ENCODE measurements at places on chromosomes 7 and 10. TPM values are rescaled to one million over a fixed set of nuclear protein-coding genes. Genes with fewer than 3 reads are reported as not detected.

- no peaks in the 10 kb centered on the region for H3K27me3 ChIP-seq
- H3K4me3 ChIP-seq, result no peak overlapping the region
- H3K27ac ChIP-seq, result no peak overlapping the region
- H3K36me3 ChIP-seq, result no peaks in the 10 kb centered on the region
- DNase-seq, result no peak
These were observed 106.2 kb downstream of the TFEC start for GRCh38 chr7:115924411-115924810.

- no peaks in the 10 kb centered on the region for H3K4me1 ChIP-seq
- no peaks in the 10 kb centered on the region for H3K27me3 ChIP-seq
- peak; percentile 55 for DNase-seq
- H3K36me3 ChIP-seq, result peaks cover 59% of the 10 kb centered on the region
- no peak overlapping the region for H3K27ac ChIP-seq
These were observed 32.9 kb upstream of the FOXL3 start for GRCh38 chr7:256981-257646.

GRCh38 chr7:105521027-105521716 lies 899 bp downstream of the PUS7 start:
- peak overlapping the region; percentile 92 for H3K27ac ChIP-seq
- peak overlapping the region; percentile 90 for H3K4me3 ChIP-seq
- no peaks in the 10 kb centered on the region for H3K36me3 ChIP-seq
- no peaks in the 10 kb centered on the region for H3K27me3 ChIP-seq

- H3K4me1 ChIP-seq, result no peaks in the 10 kb centered on the region
- H3K27me3 ChIP-seq, result no peaks in the 10 kb centered on the region
- no peaks in the 10 kb centered on the region for H3K36me3 ChIP-seq
- no peak for DNase-seq
- no peak overlapping the region for H3K27ac ChIP-seq
These were observed 317.2 kb upstream of the FZD8 start for GRCh38 chr10:35959252-35959651.

GRCh38 chr10:14116837-14117236 lies 213.9 kb downstream of the FRMD4A start:
- H3K4me3 ChIP-seq, result no peak overlapping the region
- no peaks in the 10 kb centered on the region for H3K4me1 ChIP-seq
- DNase-seq, result no peak
- no peaks in the 10 kb centered on the region for H3K27me3 ChIP-seq
- H3K27ac ChIP-seq, result no peak overlapping the region

- H3K27ac ChIP-seq, result no peak overlapping the region
- H3K4me1 ChIP-seq, result no peaks in the 10 kb centered on the region
- H3K27me3 ChIP-seq, result no peaks in the 10 kb centered on the region
- no peak overlapping the region for H3K4me3 ChIP-seq
- H3K36me3 ChIP-seq, result no peaks in the 10 kb centered on the region
These were observed 255.7 kb upstream of the LRRN3 start for GRCh38 chr7:110835218-110835617.

DNA sequence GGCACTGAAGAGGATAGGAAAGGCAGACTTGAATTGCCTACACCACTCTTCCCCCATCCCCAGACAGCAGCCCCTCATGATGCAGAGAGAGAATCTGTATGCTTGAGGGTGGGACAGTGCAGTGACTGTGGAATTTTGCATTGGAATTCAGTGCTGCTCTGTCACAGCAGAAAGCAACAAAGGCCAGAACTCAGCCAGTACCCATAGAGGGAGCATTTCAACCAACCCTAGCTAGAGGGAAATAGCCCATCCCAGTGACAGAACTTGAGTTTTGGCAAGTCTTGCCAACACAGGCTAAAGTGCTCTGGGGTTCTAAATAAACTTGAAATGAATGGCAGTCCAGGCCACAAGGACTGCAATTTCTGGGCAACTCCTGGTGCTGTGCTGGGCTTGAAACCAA lies 80.4 kb downstream of the TES start:
- no peak overlapping the region for H3K27ac ChIP-seq
- no peak for DNase-seq
- H3K36me3 ChIP-seq, result no peaks in the 10 kb centered on the region

GRCh38 chr7:2728316-2729030 lies 40.5 kb downstream of the AMZ1 start:
- peak overlapping the region; percentile 25 for H3K27ac ChIP-seq
- H3K27me3 ChIP-seq, result no peaks in the 10 kb centered on the region
- H3K4me1 ChIP-seq, result peaks cover 15% of the 10 kb centered on the region

DNA sequence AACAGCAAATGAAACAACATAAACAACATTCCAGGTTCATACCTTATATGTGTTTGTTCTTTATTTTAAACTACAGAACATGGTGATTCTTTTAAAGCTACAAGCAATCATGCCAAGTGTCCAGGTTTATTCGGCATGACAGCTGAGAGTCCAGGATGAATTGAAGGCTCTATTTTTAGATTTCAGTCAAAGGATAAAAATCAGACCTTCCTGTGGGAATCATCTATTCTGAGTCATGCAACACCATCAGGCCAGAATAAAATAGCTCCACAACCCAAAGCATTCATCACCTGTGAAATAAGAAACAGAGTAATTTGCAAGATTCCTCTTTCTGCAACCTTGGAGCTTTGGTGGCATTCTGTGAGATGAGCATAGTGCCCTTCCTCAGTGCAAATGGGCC lies 292.4 kb upstream of the MYO3A start:
- no peaks in the 10 kb centered on the region for H3K36me3 ChIP-seq
- H3K4me1 ChIP-seq, result no peaks in the 10 kb centered on the region
- DNase-seq, result no peak

DNA sequence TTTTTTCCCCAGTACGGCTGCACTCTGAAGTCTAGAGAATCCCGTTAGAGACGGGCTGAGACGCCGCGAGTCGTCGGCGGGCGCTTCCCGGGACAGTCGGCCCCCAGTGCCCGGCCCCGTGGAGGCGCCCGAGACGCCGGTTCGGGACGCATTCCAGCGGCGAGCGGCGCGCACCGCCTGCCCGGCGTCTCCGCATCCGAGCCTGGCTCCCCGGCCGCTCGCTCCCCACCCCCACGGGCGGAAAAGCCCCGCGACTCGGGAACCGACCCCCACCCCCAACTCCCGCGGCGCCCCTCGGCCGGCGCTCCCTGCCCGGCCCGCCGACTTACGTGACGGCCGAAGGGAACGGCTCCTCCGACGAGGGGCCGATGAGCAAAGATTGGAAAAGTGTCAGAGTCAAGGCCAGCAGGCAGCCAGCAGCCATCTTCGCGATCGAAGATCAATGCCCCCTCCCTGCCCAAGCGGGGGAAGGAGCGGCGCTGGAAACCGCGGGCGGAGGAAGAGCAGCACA lies 486 bp downstream of the CACNA2D1 start:
- peaks cover 14% of the 10 kb centered on the region for H3K27me3 ChIP-seq
- peak overlapping the region; percentile 59 for H3K4me3 ChIP-seq
- peak overlapping the region; percentile 74 for H3K27ac ChIP-seq
- H3K4me1 ChIP-seq, result peaks cover 8% of the 10 kb centered on the region

DNA sequence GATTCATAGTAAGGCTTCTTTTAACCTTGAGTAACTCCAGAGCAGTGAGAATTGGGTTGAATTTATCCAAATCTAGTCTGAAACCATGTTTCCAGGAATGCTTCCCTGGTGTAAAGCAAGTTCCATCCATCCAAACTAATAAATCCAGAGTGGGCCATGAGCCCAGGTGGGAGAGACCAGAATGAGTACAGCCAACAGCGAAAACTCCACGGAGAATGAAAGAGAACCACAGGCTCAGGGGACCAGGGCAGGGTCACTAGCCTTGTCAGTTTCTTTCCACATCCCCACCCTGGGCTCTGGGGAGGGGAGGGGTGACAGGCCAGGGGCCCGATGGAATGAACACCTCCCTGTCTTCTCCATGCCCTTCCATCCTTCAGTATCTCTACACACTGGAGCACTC lies 180.1 kb downstream of the NEURL1 start:
- no peak overlapping the region for H3K27ac ChIP-seq
- H3K36me3 ChIP-seq, result no peaks in the 10 kb centered on the region
- DNase-seq, result no peak
- H3K4me1 ChIP-seq, result peaks cover 36% of the 10 kb centered on the region
- H3K27me3 ChIP-seq, result no peaks in the 10 kb centered on the region

Gene ASIC3
- total RNA-seq, result 2.6 TPM

Gene CRHR2
- total RNA-seq, result not detected

Gene CCL24
- 4.8 TPM for total RNA-seq

Gene CPA4
- total RNA-seq, result not detected

Data from upper lobe of right lung (tissue), 1 donor.